BJ (cell line): ENCODE measurements at places on chromosomes 12 and 14. TPM values are rescaled to one million over a fixed set of nuclear protein-coding genes. Genes with fewer than 3 reads are reported as not detected.

The IRAK4 gene
- 11.3 and 16.4 TPM in 2 replicates for polyA plus RNA-seq

The MYO1A gene
- 0.02 and 0.15 TPM in 2 replicates for polyA plus RNA-seq

The PTPN21 gene
- 9.1 and 11.0 TPM in 2 replicates for polyA plus RNA-seq

The PPHLN1 gene
- polyA plus RNA-seq = 29.1 and 60.6 TPM in 2 replicates
